Vagina (tissue), 2 donors: ENCODE measurements at places on chromosomes 16 and 17. TPM values are rescaled to one million over a fixed set of nuclear protein-coding genes. Genes with fewer than 3 reads are reported as not detected.

Gene TBC1D3H
- not detected for total RNA-seq

Gene ZP2
- total RNA-seq, result not detected

Gene RGS9
- 8.1 TPM for total RNA-seq

Gene TNFRSF13B
- total RNA-seq, result not detected

Gene TAT
- not detected for total RNA-seq

Gene KRTAP4-7
- total RNA-seq, result not detected

Gene CHD9NB
- not detected for total RNA-seq

Gene GDPD3
- 6.9 TPM for total RNA-seq

DNA sequence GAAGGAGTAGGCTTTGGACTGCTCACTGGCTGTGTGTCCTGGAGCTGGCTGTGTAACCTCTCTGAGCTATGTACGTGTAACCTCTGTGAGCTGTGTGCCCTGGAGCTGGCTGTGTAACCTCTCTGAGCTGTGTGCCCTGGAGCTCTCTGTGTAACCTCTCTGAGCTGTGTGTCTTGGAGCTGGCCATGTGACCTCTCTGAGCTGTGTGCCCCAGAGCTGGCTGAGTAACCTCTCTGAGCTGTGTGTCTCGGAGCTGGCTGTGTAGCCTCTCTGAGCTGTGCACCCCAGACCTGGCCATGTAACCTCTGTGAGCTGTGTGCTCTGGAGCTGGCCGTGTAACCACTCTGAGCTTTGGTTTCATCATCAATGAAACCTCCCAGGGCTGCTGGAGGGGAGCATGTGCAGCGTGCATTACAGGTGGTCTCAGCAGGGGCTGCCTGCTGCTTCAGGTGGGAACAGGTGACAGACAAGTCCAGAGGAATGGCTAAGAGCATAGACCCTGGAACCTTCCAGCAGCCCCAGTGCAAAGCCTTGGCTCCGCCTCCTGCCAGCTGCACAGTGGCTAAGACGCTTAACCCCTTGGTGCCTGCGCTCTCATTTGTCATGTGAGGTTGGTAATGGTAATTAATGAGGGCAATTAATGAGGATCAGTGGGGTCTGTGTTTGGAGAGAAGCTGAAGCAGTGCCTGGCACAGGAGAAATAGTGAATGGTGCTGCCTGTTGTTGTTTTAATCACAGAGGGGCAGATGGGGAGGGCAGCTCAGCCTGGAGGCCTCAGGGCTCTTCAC is 86.7 kb downstream of the KATNIP start:
- no peaks in the 10 kb centered on the region for H3K27me3 ChIP-seq
- H3K4me1 ChIP-seq, result peaks cover 9% of the 10 kb centered on the region
- DNase-seq, result no peak
- no peak overlapping the region for H3K4me3 ChIP-seq
- no peaks in the 10 kb centered on the region for H3K36me3 ChIP-seq

- no peak overlapping the region for H3K27ac ChIP-seq
- no peaks in the 10 kb centered on the region for H3K27me3 ChIP-seq
- no peaks in the 10 kb centered on the region for H3K36me3 ChIP-seq
- no peaks in the 10 kb centered on the region for H3K4me1 ChIP-seq
Measured at GRCh38 chr16:27768651-27769272, 218.8 kb downstream of the KATNIP start.

DNA sequence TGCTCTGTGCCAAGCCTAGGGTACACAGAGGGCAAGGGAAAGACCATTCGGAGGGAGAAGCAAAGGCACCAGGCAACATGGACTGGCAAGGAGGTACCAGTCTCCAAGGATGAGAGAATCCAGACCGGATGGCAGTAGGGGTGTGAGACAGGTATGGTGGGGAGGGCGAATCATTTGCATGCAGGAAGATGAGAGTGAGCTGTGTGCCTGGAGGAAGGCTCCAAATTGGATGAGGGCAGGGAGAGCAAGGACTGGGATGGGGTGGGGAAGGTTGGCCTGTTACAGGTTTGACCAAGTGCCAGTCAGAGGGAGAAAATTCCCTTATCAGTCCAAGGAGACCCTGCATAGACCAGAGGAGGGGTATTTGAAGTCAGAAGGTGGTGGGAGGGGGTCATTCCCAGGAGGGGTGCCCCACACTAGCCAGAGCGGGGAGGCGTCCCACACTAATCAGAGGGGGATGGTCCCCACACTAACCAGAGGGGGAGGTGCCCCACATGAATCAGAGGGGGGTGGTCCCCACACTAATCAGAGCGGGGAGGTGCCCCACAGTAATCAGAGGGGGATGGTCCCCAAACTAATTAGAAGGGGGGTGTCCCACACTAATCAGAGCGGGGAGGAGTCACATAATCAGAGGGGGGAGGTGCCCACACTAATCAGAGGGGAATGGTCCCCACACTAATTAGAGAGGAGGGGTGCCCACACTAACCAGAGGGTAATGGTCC is 737 bp downstream of the CANT1 start:
- H3K4me3 ChIP-seq, result peak overlapping the region; percentile 93
- peaks cover 49% of the 10 kb centered on the region for H3K4me1 ChIP-seq
- peak overlapping the region; percentile 90 for H3K27ac ChIP-seq

DNA sequence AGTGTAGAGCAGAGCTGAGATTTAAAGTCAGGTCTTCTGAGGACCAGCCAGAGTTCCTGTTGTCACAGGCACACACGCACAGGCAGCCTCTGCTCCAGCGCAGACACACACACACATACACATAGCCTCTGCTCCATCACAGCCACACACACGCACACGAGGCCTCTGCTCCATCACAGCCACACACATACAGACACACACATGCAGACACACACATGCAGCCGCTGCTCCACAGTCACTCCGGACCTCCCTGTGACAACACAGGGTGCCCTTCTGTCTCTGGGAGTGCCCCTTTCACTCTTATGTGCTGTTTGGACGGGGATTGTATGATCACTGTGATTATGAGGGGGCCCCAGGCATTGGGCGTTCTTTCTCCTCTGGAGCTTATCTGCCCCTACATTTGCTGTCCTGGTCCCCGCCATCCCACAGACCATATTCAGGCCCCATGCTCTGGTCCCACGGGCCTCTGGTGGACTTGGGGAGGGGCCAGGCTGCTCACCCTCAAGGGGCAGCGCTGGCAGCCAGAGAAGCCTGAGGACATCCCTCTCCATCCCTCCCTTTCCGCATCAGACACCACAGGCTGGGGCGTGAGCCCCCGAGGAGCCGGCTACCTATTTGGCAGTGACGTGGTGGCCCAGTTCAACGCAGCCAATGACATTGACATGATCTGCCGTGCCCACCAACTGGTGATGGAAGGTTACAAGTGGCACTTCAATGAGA is 7.5 kb downstream of the TBX6 start:
- H3K4me3 ChIP-seq, result no peak overlapping the region
- no peak overlapping the region for H3K27ac ChIP-seq
- peaks cover 3% of the 10 kb centered on the region for H3K36me3 ChIP-seq
- no peak for DNase-seq
- no peaks in the 10 kb centered on the region for H3K27me3 ChIP-seq
- no peaks in the 10 kb centered on the region for H3K4me1 ChIP-seq

DNA sequence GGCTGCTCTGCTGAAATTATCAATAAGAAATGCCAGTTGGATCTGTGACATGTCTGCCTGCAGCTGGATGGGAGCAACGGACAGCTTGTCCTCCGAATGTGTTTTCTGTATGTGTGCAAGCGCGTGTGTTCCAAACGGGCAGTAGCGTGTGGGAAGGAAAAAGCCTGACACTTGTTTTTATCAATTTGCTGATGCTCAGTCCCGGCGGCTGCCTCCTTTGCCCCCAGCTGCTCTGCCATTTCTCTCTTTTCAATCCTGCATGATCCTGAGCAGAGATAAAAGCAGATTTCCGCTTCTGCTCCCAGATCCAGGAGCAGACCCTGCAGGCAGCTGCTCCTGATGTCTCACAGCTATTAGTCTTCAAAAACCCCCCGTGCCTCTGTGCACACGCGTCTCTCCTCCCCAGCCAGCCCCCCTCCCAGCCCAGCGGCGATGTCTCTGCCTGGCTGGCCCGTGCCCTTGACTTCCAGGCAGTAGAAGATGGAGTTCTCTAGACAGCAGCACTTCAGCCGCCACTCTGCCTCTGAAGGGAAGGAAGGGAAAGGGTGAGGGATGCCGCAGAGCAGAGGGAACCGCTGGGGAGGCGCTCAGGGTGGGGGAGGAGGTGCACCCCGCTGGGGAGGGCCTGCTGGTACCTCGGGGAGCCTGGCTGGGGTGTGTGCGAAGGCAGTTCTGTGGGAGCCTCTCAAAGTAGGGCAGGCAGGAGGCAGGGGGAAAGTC is 4.1 kb downstream of the PRCD start:
- H3K36me3 ChIP-seq, result no peaks in the 10 kb centered on the region
- H3K4me1 ChIP-seq, result peaks cover 59% of the 10 kb centered on the region
- no peaks in the 10 kb centered on the region for H3K27me3 ChIP-seq
- H3K27ac ChIP-seq, result peak overlapping the region; percentile 34

- no peaks in the 10 kb centered on the region for H3K27me3 ChIP-seq
- H3K4me1 ChIP-seq, result no peaks in the 10 kb centered on the region
- DNase-seq, result no peak
- no peaks in the 10 kb centered on the region for H3K36me3 ChIP-seq
- H3K27ac ChIP-seq, result no peak overlapping the region
Measured at GRCh38 chr16:25198021-25198420, 18.7 kb upstream of the AQP8 start.

DNA sequence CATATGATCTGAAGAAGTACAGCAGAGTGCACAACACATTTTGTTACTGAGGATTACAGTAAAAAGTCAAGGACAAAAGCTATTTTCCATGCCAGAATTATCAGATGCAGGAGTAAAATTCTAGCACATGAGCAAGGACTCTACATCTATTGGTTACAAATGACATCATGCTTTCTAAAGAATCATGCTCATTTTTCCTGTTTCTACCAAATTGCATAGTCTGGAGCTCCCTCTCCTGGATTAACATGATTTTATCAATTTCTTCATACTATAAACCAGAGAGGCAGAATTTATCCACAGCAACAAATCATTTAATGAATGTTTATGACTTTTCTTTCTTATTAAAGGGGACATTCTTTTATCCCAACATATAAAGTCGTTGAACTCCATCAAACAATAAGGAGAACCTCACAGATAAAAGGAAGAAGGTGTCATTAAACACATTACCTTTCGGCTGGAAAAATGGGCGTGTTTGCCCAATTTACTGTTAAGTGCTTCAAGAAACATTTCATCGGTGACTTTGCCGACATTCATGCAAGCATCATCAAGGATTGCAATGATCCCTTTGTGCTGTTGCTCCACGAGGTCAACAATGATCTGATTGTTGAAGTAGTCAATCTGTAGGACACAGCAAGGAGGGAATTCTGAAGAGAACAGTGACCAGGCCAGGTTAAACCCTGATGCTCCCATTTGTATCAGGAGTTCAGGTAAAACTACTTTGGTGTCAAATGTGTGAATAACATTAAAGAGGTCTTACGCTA is 121.7 kb downstream of the MYO1D start:
- DNase-seq, result no peak
- H3K4me3 ChIP-seq, result no peak overlapping the region
- no peaks in the 10 kb centered on the region for H3K27me3 ChIP-seq
- no peak overlapping the region for H3K27ac ChIP-seq

GRCh38 chr16:72467157-72467759 is 295.3 kb upstream of the PMFBP1 start:
- no peak for DNase-seq
- no peaks in the 10 kb centered on the region for H3K36me3 ChIP-seq
- no peak overlapping the region for H3K4me3 ChIP-seq
- no peaks in the 10 kb centered on the region for H3K27me3 ChIP-seq

GRCh38 chr17:80751070-80751945 is 206.7 kb downstream of the RPTOR start:
- no peaks in the 10 kb centered on the region for H3K27me3 ChIP-seq
- peak; percentile 83 for DNase-seq
- H3K4me1 ChIP-seq, result peaks cover 16% of the 10 kb centered on the region
- peak overlapping the region; percentile 72 for H3K27ac ChIP-seq
- H3K4me3 ChIP-seq, result peak overlapping the region; percentile 10

- H3K36me3 ChIP-seq, result no peaks in the 10 kb centered on the region
- no peak overlapping the region for H3K27ac ChIP-seq
- no peaks in the 10 kb centered on the region for H3K27me3 ChIP-seq
- no peak overlapping the region for H3K4me3 ChIP-seq
Measured at GRCh38 chr17:13029340-13029739, 11.5 kb upstream of the ELAC2 start.

- peak overlapping the region; percentile 80 for H3K27ac ChIP-seq
- peak; percentile 87 for DNase-seq
- peak overlapping the region; percentile 75 for H3K4me3 ChIP-seq
- H3K36me3 ChIP-seq, result no peaks in the 10 kb centered on the region
- H3K4me1 ChIP-seq, result peaks cover 56% of the 10 kb centered on the region
Measured at GRCh38 chr17:14299280-14300141, 1.4 kb upstream of the HS3ST3B1 start.

DNA sequence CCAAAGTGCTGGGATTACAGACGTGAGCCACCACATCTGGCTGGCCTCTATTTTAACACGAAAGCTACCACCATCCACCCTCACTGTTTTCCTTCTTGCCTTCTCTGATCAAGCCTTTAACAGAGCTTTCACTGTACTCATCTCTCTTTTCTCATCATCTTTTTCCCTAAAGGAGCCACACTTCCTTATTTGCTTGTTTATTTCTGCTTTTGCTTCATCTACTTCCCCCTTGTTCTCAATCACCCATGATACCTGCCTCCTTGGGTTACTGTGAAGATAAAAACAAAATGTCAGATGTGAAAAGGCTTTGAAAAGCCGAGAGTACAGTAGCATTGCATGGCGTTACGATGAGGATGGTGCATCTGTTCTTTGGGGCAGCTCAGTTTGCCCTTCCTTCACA is 79.9 kb downstream of the ZNF18 start:
- no peak for DNase-seq
- H3K36me3 ChIP-seq, result no peaks in the 10 kb centered on the region
- no peaks in the 10 kb centered on the region for H3K27me3 ChIP-seq
- H3K4me3 ChIP-seq, result no peak overlapping the region

DNA sequence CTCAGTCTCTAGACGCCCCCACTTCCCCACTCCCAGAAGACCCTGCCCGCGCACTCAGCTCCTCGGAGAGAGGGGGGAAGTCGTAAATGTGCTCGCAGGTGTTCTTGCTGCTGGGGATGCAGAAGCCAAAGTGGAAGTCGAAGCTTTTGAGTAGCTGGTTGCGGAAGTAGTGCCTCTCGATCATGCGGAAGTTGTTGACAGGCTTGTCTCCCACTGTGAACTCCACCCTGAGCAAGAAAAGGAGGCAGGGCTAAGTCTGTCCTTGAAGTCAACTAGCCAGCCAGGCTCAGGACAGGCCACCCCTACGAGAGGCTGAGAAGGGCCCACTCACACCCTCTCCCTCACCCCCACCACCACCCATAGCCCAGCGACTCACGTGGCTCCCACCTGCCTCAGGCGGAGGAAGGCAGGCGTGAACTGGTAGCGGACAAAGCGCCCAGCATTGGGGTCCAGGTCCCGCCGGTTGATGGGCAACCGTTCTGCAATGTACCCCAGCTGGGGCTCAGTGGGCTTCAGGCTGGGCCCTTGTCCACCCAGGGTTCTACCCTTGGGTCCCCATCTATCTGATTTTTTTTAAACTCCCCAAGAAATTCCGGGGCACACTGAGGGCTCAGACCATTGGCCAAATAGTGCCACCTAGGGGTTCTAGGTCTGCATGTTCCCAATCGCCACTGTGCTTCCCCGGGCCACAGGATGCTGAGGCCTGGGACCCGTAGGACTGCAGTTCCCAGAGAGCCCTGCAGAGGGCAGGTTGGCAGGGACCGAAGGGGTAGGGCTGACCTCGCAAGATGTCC is 4.6 kb downstream of the UNC119 start:
- H3K36me3 ChIP-seq, result no peaks in the 10 kb centered on the region
- H3K4me3 ChIP-seq, result no peak overlapping the region
- H3K27ac ChIP-seq, result no peak overlapping the region
- no peaks in the 10 kb centered on the region for H3K27me3 ChIP-seq

- no peak for DNase-seq
- peaks cover 33% of the 10 kb centered on the region for H3K36me3 ChIP-seq
- H3K4me3 ChIP-seq, result no peak overlapping the region
- peak overlapping the region; percentile 89 for H3K27ac ChIP-seq
- peaks cover 87% of the 10 kb centered on the region for H3K4me1 ChIP-seq
Measured at GRCh38 chr17:40023590-40024292, 8.5 kb downstream of the CSF3 start.
